Caki2 (cell line): ENCODE measurements at places on chromosomes 5 and 9. TPM values are rescaled to one million over a fixed set of nuclear protein-coding genes. Genes with fewer than 3 reads are reported as not detected.

Gene LCN2
- total RNA-seq, result 2.2 TPM in 1 of 2 replicates, not detected in the other

Gene DHX29
- 5.1 and 8.6 TPM in 2 replicates for total RNA-seq

Gene ZDHHC11B
- not detected in 2 replicates for total RNA-seq

Gene PRPF4
- 44.6 and 56.1 TPM in 2 replicates for total RNA-seq

Gene TENT4A
- 2.8 and 6.2 TPM in 2 replicates for total RNA-seq

Gene ESM1
- not detected in 2 replicates for total RNA-seq

Gene CDC14B
- total RNA-seq, result 15.1 and 19.9 TPM in 2 replicates

Gene ACTBL2
- 0.23 and 1.0 TPM in 2 replicates for total RNA-seq

Gene GEMIN5
- total RNA-seq, result 13.1 and 15.3 TPM in 2 replicates

Gene SCAI
- 0.35 and 0.41 TPM in 2 replicates for total RNA-seq
